Muscle of leg (tissue), 16 donors: ENCODE measurements at places on chromosomes 16 and 17. TPM values are rescaled to one million over a fixed set of nuclear protein-coding genes. Genes with fewer than 3 reads are reported as not detected.

- H3K4me1 ChIP-seq: peaks cover 23% of the 10 kb centered on the region
- no peaks in the 10 kb centered on the region for H3K36me3 ChIP-seq
- peak overlapping the region; percentile 86 for H3K27ac ChIP-seq
- no peak overlapping the region for H3K4me3 ChIP-seq
Measured at GRCh38 chr16:68470461-68471150, 22.3 kb upstream of the SMPD3 start.

- no peaks in the 10 kb centered on the region for H3K36me3 ChIP-seq
- no peaks in the 10 kb centered on the region for H3K27me3 ChIP-seq
- H3K4me1 ChIP-seq: peaks cover 8% of the 10 kb centered on the region
- no peak overlapping the region for H3K27ac ChIP-seq
- DNase-seq: no peak
Measured at GRCh38 chr16:83946154-83946780, 6.8 kb upstream of the OSGIN1 start.

DNA sequence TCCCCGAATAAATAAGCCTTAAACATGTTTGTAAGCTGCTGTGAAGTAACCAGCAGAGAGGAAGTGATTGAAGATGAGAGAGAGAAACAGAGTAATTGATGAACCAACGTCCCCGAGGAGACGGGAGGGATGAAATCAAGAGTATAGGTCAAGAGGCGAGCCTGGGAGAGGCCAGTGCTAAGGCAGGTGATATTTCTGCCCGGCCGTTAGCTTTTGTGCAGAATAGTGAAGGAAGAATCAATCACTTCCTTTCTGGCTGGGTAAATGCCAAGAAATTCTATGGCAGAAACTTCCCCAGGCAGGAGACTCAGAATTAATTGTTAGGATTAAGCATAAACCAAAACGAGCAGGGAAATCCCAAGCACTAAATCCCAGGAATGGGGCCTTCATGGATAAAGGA is 273.8 kb downstream of the CDH13 start:
- H3K4me1 ChIP-seq: peaks cover 4% of the 10 kb centered on the region
- H3K36me3 ChIP-seq: no peaks in the 10 kb centered on the region
- no peak overlapping the region for H3K4me3 ChIP-seq
- H3K27me3 ChIP-seq: no peaks in the 10 kb centered on the region
- DNase-seq: peak; percentile 16
- H3K27ac ChIP-seq: no peak overlapping the region

- no peaks in the 10 kb centered on the region for H3K36me3 ChIP-seq
- no peak overlapping the region for H3K27ac ChIP-seq
- H3K4me1 ChIP-seq: peaks cover 12% of the 10 kb centered on the region
- H3K27me3 ChIP-seq: peaks cover 74% of the 10 kb centered on the region
- DNase-seq: no peak
Measured at GRCh38 chr17:47877368-47878034, 18.5 kb upstream of the SP2 start.

- DNase-seq: no peak
- H3K27ac ChIP-seq: no peak overlapping the region
- no peak overlapping the region for H3K4me3 ChIP-seq
- peaks cover 12% of the 10 kb centered on the region for H3K4me1 ChIP-seq
Measured at GRCh38 chr17:76568811-76569221, 16.8 kb downstream of the ST6GALNAC2 start.

- H3K4me3 ChIP-seq: no peak overlapping the region
- no peaks in the 10 kb centered on the region for H3K4me1 ChIP-seq
- H3K27me3 ChIP-seq: no peaks in the 10 kb centered on the region
- DNase-seq: no peak
- H3K27ac ChIP-seq: no peak overlapping the region
Measured at GRCh38 chr16:73872856-73873255, 423.8 kb upstream of the PSMD7 start.

DNA sequence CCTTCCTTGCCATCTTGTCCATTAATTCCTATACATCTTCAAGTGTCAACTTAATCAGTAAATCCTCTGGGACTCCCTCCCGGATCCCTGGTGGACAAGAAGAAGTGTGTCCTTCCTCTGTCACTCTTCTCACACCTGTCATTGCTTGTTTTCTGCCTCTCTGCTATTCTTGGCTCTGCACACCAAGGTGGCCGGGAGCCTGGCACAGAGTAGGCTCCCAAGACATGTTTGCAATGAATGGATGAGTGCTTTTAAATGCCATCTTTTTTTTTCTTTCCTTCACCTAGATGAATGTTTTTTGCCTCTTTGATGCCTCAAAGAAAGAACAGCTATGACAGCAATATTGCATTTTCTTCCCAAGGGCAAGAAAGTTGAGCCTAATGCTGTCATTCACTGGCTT is 58.0 kb upstream of the CLEC18A start:
- H3K27ac ChIP-seq: no peak overlapping the region
- no peak overlapping the region for H3K4me3 ChIP-seq
- no peak for DNase-seq

DNA sequence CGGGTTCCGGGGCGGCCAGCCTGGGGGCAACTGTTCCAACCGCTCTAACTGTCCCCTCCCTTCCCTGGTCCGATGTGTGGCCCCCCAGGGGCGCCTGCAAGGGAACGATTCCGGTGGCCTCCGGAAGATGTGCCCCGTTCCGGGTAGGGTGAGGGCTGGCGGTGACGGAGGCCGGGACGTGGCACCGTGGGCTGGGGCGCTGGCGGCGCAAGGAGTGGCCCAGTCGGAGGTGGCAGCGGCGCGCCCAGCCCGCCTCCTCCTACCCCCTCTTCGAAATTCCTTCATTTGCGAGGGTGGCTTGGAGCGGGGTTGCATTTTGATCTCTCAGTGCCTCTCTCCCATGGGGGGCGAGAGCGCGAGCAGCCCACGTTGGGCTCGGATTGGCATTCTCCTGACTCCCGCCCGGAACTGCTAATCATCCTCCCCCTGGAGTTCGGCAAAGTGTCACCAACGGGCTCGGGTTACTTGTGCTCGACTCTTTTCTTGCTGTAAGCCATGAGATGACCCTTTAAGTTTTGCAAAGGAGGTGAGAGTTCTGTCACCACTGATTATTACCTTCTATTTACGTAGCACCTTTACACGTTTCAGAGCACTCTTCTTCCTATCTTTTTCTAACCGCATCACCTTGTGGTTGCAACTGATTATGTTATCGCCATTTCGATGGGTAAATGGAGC is 622 bp downstream of the NDEL1 start:
- H3K27me3 ChIP-seq: no peaks in the 10 kb centered on the region
- H3K4me3 ChIP-seq: peak overlapping the region; percentile 90
- H3K36me3 ChIP-seq: peaks cover 7% of the 10 kb centered on the region
- peak; percentile 76 for DNase-seq
- peak overlapping the region; percentile 97 for H3K27ac ChIP-seq

GRCh38 chr16:54673313-54673712 is 257.4 kb upstream of the IRX5 start:
- H3K36me3 ChIP-seq: no peaks in the 10 kb centered on the region
- H3K4me1 ChIP-seq: no peaks in the 10 kb centered on the region
- no peak for DNase-seq
- no peaks in the 10 kb centered on the region for H3K27me3 ChIP-seq
- no peak overlapping the region for H3K4me3 ChIP-seq
- no peak overlapping the region for H3K27ac ChIP-seq

- H3K27ac ChIP-seq: peak within 1 kb of the TSS; percentile 42
- no peaks in the 10 kb centered on the region for H3K36me3 ChIP-seq
- H3K4me3 ChIP-seq: peak within 1 kb of the TSS; percentile 24
- H3K4me1 ChIP-seq: peaks cover 6% of the 10 kb centered on the region
Measured at GRCh38 chr17:38967290-38967738, at the start of gene FBXO47. TSS of gene FBXO47 (minus strand) at chr17:38967403. CDS start at chr17:38963025, 4,378 bp downstream.

DNA sequence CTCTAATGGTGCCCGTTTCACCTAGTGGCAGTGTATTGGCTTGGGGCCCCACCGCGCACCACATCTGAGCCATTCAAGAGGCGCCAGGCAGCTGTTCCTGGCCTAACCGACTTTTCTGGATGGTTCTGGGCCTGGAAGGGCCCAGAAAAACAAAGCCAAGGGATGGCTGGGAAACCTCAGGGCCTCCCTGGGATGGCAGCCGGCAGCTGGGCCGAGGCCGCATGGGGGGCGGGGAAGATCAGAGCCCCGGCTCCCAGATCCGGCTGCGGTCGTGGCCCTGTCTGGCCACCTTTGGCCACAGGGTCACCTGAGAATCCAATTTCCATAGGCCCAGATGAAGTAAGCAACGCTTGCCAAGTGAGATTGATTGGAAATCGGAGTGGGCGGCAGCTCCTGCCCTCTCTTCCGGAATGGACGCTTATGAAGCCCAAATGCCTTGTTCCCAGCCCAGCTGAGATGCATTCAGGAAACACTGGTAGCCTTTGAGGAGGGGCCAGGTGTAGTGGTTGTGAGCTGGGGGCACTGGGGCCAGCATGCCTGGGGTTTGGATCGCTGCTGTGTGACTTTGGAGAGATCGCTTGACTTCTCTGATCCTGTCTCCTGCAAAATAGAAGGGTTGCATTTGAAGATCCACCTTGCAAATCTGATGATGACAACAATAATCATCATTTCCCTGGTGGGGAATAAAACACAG is 163.8 kb upstream of the GSE1 start:
- H3K27me3 ChIP-seq: no peaks in the 10 kb centered on the region
- H3K27ac ChIP-seq: peak overlapping the region; percentile 87
- H3K4me3 ChIP-seq: no peak overlapping the region
- peak; percentile 79 for DNase-seq

GRCh38 chr16:2081201-2082084 is 33.7 kb downstream of the TSC2 start:
- H3K4me1 ChIP-seq: peaks cover 25% of the 10 kb centered on the region
- DNase-seq: no peak
- H3K27me3 ChIP-seq: no peaks in the 10 kb centered on the region
- H3K4me3 ChIP-seq: no peak overlapping the region

Gene CTF1
- 1.7 TPM for total RNA-seq

Gene BCL6B
- 15.1 TPM for total RNA-seq

Gene SOX9
- total RNA-seq: 2.8 TPM

Gene CCL5
- total RNA-seq: 0.75 TPM

Gene KCNH4
- not detected for total RNA-seq
